ENCODE measurements at places on chromosomes 11 and 22.

DNA sequence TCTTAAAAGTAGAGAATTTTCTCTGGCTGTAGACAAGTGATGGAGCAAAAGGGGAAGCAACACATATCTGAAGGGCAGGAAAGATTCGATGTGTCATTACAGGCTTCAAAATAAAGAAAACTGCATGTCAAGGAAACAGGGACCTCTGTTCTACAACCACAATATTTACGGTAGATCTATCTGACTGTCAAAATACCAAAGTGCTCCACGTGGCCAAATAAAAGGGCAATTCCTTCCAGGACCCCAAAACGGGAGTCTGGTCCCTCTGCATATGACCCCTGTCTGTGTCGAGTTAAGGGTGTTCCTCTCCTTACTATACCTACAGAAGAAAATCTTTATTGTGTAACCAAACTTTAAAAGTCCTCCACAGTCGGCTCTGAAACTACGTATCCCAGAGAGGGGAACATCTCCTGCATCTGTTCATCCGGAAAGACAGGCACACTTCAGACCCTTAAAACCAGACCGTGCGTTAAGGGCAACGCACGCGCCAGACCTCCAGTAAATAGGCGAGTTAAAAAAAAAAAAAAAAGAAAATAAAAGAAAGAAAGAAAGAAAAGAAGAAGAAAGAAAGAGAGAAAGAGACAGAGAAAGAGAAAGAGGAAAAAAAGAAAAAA is 756 bp downstream of the CLNS1A start:
- DNase-seq = no peak

- DNase-seq = no peak
These were observed 1318.3 kb upstream of the RAG2 start for GRCh38 chr11:37916331-37916730.

- DNase-seq = no peak
These were observed 16.5 kb upstream of the CDC42EP2 start for GRCh38 chr11:65298131-65298535.

DNA sequence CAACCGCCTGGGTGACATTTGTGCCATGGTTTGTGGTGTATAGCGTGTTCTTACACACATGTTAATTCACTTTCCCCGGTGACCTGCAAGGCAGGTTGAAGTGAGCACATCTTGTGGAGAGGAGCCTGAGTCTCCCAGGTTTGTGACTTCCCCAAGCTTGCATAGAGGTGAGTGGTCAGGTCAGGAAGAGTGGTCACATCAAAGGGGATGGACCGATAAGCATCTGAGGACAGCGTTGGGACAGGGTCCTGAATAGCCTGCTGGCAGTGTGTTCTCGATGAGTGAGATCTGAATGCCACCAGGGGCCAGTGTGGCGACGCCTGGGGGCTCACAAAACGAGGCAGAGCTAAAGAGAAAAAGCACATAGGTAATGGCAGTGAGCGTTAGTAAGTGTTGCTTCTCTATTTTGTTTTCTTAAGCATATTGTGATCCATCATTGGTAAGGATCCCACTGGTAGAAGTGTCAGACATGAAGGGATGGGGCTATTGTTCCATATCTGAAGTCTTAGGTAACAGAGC is 154.6 kb downstream of the GRIK4 start:
- DNase-seq = no peak

- DNase-seq = no peak
These were observed 1.9 kb downstream of the GRAMD4 start for GRCh38 chr22:46622081-46622521.

DNA sequence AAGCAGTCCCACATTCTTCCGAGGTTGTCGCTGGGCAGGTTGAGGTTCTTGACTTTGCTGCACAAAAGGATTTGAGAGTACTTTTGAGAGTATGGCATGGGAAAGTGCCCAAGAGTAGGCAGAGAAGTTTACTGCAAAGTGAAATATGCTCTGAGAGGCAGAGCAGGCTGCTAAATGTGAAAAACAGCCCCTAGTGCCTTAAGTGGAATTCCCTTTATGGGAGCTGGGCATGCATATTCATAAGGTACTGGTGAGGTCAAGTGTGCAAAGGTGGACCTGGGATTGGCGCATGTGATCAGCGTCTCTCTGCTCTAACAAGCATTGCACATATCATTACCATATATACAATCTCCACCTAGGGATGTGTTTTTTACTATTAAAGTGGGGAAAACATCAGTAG is 12.0 kb upstream of the APOL4 start:
- DNase-seq = no peak

- no peak for DNase-seq
These were observed 15.9 kb downstream of the MRGPRG start for GRCh38 chr11:3202759-3203158.

- DNase-seq = no peak
These were observed 23.4 kb upstream of the PIK3C2A start for GRCh38 chr11:17230867-17231851.

DNA sequence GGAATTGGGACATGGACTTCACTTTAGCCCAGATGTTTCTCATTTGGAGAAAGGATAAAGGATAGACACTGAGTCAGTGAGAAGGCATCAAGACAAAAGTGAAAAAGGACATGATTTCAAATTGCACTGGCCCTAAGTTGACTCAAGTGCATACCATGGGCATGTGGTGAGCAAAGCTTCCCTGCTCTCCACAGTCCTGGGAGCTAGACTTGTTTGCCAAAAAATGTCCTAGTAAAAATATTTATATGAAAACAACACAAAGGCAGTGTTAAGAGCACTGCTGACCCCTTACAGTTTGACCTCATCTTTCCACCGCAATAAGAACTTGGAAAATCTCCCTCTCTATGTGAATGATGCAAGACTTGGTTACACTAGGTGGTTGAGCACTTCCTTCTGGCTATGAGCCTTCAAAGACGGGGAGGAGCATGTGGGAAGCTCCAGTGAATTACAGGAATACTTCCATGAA is 46.5 kb upstream of the FIBIN start:
- no peak for DNase-seq

DNA sequence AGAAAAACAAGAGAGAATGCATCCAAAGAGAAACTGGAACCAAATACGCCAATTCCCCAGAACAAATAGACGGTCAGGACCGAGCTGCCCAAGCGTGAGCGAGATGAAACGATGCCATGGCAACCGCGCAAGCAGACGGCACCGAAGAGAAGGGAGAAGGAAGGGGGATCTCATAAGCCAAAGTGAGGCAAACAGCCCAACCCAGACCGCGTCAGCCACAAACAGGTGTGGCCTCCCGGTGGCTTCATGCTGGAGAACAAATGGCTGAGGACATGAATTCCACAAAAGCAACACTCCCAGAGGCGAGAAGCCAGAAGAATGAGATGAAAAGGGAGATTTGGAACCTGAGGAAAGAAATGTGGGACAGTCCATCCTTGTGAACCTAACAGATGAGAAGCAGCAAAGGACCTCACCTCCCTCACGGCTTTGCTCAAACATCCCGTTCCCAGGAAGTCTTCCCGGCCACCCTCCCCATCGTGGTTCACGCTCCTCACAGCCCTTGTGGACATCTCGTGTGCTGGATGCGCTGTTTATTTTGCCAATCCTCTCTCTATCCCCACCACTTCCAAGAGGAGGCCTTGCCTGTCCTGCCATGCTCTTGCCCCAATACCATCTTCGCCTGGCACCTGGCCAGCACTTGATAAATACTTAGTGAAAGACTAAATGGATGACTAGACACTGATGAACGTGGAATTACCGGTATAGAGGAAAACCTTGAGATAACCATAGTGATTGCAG is 89.1 kb upstream of the RTL6 start:
- DNase-seq = no peak

- DNase-seq = peak; percentile 14
These were observed at the start of gene TRIM6 for GRCh38 chr11:5596607-5597201. Gene TRIM6 (plus strand): TSS chr11:5596637. CDS start chr11:5596898, 261 bp downstream.

- DNase-seq = no peak
These were observed 340.8 kb downstream of the MN1 start for GRCh38 chr22:27460591-27461347.

DNA sequence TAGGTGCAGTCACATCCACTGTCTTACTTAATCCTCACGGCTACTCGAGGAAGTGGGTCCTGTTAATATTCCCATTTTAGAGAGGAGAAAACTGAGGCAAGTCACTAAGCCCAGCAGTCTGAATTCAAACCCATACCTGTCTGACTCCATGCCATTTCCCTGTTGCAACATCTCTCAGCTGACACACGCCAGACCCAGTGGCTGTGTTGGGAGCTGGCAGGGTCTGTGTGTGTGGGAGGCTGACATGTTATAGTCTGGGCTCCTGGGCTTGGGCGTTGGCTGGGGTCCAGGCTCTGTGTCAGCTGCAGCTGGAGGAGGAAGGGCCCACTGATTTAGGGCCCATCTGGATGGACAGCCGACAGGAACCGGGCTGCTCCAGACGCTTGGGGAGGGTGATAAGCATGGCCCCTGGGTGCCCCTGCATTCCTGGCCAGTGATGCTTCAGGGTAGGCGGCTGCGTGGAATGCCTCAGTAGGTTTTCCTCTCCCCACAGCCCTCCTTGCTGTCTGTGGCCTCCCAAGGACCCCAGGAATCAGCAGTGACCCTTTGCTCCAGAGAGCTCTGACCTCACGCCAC is 562.5 kb downstream of the MN1 start:
- no peak for DNase-seq

DNA sequence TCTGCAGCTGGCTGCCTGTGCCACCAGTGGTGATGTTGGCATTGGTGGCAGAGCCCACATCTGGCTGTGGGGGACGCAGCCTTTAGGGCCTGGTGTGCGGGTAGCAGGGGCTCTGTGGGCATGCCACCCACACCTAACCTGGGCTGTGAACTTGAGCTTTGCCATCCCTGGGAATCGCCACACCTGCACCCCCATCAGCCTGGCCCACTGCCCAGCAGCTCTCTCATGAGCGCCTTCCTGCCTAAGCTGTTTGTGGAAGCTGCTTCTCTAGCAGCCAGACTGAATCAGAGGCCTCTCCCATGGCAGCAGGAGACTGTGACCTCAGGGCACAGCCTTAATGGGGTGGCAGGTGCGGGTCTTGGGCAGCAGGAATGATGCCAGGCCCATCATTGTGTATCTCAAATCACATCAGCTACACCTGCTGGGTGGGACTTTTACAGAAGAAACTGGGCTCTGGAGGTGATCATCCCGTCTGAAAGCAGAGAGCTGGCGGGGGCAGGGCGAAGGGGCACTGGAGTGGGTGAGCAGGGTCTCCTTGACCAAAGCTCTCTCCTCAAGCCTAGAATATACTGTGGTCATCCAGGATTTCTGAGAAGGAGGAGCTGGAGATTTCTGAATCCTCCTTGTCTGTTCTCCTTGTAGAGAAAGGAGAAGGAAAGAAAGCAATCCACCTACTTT is 17.8 kb upstream of the CARS1 start:
- DNase-seq = no peak

DNA sequence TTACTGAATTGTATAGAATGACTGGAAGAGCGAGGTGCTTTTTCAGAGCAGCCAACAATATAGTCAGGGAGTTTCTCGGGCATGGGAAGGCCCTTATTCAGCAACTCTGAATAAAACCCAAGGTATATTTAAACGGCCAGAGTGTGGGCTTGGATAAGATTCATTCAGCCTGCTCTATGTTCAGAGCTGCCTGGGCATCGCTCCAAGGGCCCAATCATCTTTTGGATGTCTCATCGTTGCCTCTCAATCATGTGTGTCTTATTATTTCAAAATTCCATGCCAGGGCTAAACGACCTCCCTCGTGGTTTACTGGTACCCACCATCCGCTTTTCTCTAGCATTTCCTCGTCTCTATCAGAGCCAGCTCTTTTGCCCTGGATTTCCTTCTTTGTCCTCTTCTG is 19.5 kb upstream of the NTM start:
- DNase-seq = no peak

DNA sequence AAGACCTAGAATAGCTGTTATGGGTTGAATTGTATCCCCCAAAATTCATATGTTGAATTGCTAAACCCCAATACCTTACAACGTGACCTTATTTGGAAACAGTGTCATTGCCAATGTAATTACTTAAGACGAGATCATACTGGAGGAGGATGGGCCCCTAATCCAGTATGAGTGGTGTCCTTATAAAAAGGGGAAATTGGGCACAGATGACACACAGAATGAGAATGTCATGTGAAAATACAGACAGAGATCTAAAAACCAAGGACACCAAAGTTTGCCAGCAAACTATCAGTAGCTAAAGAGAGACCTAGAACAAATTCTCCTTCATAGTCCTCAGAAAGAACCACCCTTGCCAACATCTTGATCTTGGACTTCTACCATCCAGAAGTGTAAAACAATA is 127.7 kb downstream of the ATXN10 start:
- no peak for DNase-seq

DNA sequence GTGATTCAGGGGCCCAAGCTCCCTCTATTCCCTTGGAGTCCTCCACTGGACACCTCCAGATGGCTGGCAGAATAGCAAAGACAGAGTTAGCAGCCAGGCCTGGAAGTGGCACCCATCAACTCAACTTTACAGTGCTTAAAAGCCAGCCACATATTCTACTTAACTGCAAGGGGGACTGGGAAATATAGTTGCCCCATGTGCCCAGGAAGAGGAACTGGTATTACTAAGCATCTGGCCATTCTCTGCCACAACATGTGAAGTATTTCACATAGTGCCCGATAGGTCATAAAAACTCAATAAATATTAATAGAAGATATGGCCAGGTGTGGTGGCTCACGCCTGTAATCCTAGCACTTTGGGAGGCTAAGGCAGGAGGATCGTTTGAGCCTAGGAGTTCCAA is 5.5 kb upstream of the IL10RA start:
- DNase-seq = no peak

DNA sequence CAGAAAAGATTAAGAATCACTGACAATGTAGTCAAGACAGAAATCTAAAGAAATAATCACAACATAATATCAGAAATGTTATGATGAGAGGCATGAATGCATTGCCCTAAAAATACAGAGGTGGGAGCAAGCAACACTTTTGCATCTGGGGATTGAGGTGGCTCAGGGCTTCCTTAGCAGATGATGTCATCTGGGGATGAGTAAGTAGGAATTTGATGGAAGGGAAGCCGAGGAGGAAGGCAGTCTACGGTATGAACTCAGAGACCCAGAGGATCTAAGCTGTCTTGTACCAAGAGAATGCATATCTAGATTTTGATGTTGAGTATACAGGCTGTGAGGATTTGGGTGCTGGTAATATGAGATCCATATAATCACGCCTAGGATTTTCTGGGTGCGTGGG is 193.0 kb upstream of the SNX19 start:
- no peak for DNase-seq

DNA sequence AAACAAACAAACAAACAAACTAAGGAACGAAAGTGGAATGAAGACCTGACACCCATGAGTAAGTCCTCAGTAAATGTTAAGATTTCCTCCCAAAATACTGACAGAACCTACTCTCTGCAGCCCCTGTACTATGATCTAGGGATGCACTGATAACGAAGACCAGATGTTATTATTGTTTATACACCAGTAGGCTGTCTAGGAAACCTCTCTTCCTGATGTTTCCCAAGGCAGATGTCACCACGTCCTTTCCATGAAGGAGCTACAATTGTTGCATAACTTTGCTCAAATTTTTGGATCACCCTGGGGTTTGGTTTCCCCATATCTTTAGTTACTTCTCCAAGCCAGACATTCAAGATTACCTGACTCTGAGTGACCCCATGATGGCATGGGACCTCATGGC is 340.7 kb downstream of the MIAT start:
- no peak for DNase-seq

DNA sequence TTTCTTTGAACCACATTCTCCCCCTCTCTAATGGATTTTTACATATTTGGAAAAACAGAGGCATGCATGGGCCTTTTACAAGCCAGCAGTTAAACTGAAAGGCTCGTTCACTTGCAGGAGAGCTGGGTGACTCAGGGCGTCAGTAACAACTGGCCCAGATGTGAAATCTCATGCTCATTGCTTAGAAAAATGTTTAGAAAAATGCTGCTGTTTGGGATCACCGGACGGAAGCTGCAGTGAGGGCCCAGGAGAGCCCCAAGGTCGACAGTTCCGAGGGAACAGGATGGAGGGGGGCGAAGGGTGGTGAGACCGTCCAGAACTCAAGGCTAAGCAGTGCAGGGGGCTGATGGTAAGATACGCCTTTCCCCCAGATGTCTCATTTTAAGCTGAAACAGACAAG is 41.7 kb upstream of the SMTN start:
- no peak for DNase-seq
